Endothelial cell (in vitro differentiated cells): ENCODE measurements at places on chromosomes 4 and X. TPM values are rescaled to one million over a fixed set of nuclear protein-coding genes. Genes with fewer than 3 reads are reported as not detected.
A peak's percentile ranks its signal among the peaks of the same experiment; 100 is the strongest.

DNA sequence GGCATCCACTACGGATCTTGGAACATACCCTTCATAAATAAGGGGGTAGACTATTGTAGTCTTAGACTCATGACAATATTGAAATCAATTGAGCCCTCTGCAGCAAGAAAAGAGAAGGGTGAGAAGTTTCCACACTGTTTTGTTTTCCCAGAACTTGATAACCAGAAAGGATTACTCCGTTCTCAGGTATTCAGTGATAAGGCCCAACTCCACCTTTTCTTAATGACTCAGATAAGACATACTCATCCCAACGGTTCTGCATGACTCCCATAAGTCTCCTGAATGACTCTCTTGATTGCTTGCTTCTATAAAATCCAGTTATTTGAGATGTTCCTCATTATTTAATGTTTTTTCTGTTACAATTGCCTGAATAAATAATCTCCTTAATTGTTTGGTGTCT lies 111.7 kb downstream of the PABPC4L start:
- DNase-seq, result no peak
- no peaks in the 10 kb centered on the region for H3K4me1 ChIP-seq
- peaks cover 1% of the 10 kb centered on the region for H3K27me3 ChIP-seq
- no peaks in the 10 kb centered on the region for H3K36me3 ChIP-seq
- H3K4me3 ChIP-seq, result no peak overlapping the region
- H3K27ac ChIP-seq, result no peak overlapping the region

- H3K36me3 ChIP-seq, result no peaks in the 10 kb centered on the region
- peaks cover 1% of the 10 kb centered on the region for H3K27me3 ChIP-seq
- peaks cover 10% of the 10 kb centered on the region for H3K4me1 ChIP-seq
Measured at GRCh38 chrX:133921764-133922389, 63.5 kb downstream of the GPC3 start.

DNA sequence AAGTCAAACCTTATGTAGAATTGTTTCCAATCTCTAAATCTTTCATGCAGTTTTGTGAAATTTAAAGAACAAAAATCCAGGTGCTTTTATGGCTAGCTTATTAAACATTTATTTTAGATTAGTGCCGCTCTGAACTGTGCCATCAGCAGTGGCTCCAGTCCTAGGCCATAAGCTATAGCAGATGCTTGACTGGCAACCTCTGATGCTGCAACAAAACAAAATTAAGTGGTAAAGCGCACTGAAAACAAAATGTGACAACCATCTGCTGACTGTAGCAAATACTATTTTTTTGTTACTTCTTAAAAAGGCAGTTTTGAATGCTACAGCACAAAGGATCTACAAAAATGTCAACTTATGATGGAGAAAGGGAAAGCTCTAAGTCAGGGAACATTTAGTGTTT lies 237.4 kb downstream of the DCLK2 start:
- peaks cover 4% of the 10 kb centered on the region for H3K4me1 ChIP-seq
- no peak overlapping the region for H3K27ac ChIP-seq
- no peaks in the 10 kb centered on the region for H3K27me3 ChIP-seq
- no peak for DNase-seq

GRCh38 chr4:138555584-138555983 lies 313.4 kb upstream of the SLC7A11 start:
- no peak overlapping the region for H3K27ac ChIP-seq
- no peak overlapping the region for H3K4me3 ChIP-seq

DNA sequence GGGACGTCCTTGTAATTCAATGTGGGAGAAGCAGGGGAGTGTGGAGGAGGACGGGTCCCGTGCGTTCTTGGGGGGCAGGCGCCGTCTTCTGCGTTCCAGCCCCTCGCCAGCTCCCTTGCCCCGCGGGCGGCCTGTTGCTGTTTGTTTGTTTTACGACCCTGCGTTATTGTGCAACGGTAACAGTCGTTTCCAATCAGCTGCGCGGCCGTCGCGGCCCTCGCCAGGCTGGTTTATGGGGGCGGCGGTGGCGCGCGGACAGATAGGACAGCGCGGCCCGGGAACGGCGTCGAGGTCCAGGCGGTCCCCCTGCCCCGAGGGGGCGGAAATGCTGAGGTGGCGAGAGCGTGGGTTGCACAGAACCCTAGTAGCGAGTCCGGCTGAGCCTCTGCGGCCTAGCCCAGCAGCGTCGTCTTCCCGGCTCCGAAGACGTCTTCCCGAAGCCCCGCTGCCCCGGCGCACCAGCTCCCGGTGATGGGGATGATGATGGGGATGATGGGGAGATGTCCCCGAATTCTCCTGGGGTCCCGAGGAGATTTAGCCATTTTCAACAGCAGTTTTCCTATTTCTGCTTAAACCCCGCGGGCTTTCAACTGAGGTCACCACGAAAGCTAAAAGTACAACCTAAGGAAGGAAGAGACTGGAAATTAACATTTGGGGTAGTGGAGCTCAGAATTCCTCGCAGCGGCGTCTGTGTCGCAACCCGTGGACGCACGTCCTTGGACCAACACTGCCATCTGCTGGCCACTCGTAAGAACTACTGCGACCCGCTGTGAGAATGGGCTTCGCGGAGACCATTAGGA lies 4.8 kb downstream of the PDGFRA start:
- peaks cover 16% of the 10 kb centered on the region for H3K4me1 ChIP-seq
- H3K36me3 ChIP-seq, result no peaks in the 10 kb centered on the region
- peak overlapping the region; percentile 72 for H3K4me3 ChIP-seq
- DNase-seq, result peak; percentile 74
- peaks cover 22% of the 10 kb centered on the region for H3K27me3 ChIP-seq

NEUROG2 gene
- total RNA-seq, result not detected

GRCh38 chr4:176377780-176378179 lies 58.0 kb downstream of the SPCS3 start:
- no peaks in the 10 kb centered on the region for H3K27me3 ChIP-seq
- no peak overlapping the region for H3K4me3 ChIP-seq
- H3K4me1 ChIP-seq, result no peaks in the 10 kb centered on the region
- no peak for DNase-seq

DNA sequence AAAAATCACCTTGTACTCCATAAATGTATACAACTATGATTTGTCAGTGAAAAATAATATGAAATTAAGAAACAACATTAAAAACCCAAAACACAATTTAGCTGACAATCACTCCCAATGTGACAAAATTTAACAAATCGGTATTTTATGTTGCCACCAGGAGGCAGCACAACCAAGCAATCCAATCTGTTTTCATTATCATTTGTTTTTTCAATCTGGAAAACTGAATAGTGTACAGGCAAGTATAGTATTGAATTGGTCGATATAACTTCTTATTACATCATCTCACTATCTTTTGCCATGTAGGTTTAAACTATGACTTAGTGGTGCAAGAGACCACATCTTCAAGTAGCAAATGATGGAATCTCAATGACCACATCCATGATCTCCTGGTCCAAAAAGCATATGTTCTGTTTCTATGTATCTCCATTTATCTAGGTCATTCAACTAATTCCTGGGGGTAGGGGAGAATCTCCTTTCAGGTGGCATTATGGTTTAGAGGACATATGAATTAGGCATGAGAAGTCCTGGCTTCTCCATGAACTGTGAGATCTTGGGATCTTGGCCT lies 112.9 kb upstream of the AGA start:
- peak; percentile 49 for DNase-seq
- no peak overlapping the region for H3K4me3 ChIP-seq
- no peak overlapping the region for H3K27ac ChIP-seq
- H3K36me3 ChIP-seq, result no peaks in the 10 kb centered on the region

RBMXL3 gene
- total RNA-seq, result not detected

GRCh38 chr4:98204236-98204553 lies 57.0 kb upstream of the RAP1GDS1 start:
- no peak for DNase-seq
- no peaks in the 10 kb centered on the region for H3K27me3 ChIP-seq
- H3K27ac ChIP-seq, result no peak overlapping the region

CT45A5 gene
- not detected for total RNA-seq

- no peak overlapping the region for H3K4me3 ChIP-seq
- H3K4me1 ChIP-seq, result peaks cover 43% of the 10 kb centered on the region
- peak overlapping the region; percentile 95 for H3K27ac ChIP-seq
- peaks cover 4% of the 10 kb centered on the region for H3K36me3 ChIP-seq
- H3K27me3 ChIP-seq, result peaks cover 5% of the 10 kb centered on the region
- DNase-seq, result peak; percentile 29
Measured at GRCh38 chr4:55435141-55435841, 39.5 kb downstream of the TMEM165 start.

DNA sequence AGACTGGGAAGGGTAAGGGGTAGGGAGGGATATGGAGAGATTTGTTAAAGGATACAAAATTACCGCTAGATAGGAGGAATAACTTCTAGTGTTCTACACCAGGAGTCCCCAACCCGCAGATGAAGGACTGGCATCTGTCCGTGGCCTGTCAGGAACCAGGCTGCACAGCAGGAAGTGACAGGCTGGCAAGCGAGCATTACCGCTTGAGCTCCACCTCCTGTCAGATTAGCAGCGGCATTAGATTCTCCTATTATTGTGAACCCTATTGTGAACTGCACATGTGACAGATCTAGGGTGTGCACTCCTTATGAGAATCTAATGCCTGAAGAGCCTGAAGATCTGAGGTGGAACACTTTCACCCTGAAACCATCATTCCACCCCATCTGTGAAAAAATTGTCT lies 27.9 kb upstream of the BBS7 start:
- no peak overlapping the region for H3K4me3 ChIP-seq
- no peaks in the 10 kb centered on the region for H3K27me3 ChIP-seq
- DNase-seq, result no peak
- H3K27ac ChIP-seq, result no peak overlapping the region
- no peaks in the 10 kb centered on the region for H3K36me3 ChIP-seq
